ENCODE measurements at places on chromosomes 13 and 19. TPM values are rescaled to one million over a fixed set of nuclear protein-coding genes. Genes with fewer than 3 reads are reported as not detected.

ZNF491 gene
- polyA plus RNA-seq = 2.3 TPM

LRRC4B gene
- polyA plus RNA-seq = 0.80 TPM

ODAD3 gene
- 0.99 TPM for polyA plus RNA-seq

NDUFA3 gene
- 1,121 TPM for polyA plus RNA-seq

PALM gene
- 0.99 TPM for polyA plus RNA-seq

SYT3 gene
- 1.3 TPM for polyA plus RNA-seq

MAP2K7 gene
- polyA plus RNA-seq = 0.34 TPM

SCGB2B2 gene
- polyA plus RNA-seq = not detected

KLHL1 gene
- polyA plus RNA-seq = 191 TPM

ZNF442 gene
- polyA plus RNA-seq = 1.5 TPM

TEX29 gene
- not detected for polyA plus RNA-seq

S1PR2 gene
- polyA plus RNA-seq = not detected

FPR2 gene
- not detected for polyA plus RNA-seq

LCP1 gene
- 11.8 TPM for polyA plus RNA-seq

VSTM1 gene
- not detected for polyA plus RNA-seq

WASF3 gene
- polyA plus RNA-seq = 126 TPM

FFAR2 gene
- not detected for polyA plus RNA-seq

TTC9B gene
- polyA plus RNA-seq = 14.9 TPM

ARHGAP33 gene
- 0.40 TPM for polyA plus RNA-seq

ERICH6B gene
- not detected for polyA plus RNA-seq

SIGLECL1 gene
- not detected for polyA plus RNA-seq

TUBB4A gene
- 83.7 TPM for polyA plus RNA-seq

ZNF317 gene
- 44.6 TPM for polyA plus RNA-seq

NTF4 gene
- not detected for polyA plus RNA-seq

SLC25A41 gene
- polyA plus RNA-seq = not detected

PSG1 gene
- polyA plus RNA-seq = 0.67 TPM

PCDH8 gene
- not detected for polyA plus RNA-seq

NEK5 gene
- polyA plus RNA-seq = 1.3 TPM

PEX11G gene
- polyA plus RNA-seq = not detected

C19orf53 gene
- polyA plus RNA-seq = 364 TPM

FPR1 gene
- not detected for polyA plus RNA-seq

KLK2 gene
- not detected for polyA plus RNA-seq

COX7A1 gene
- 665 TPM for polyA plus RNA-seq

TPRX2 gene
- polyA plus RNA-seq = not detected

MIER2 gene
- 0.18 TPM for polyA plus RNA-seq

CCDC8 gene
- polyA plus RNA-seq = not detected

SHANK1 gene
- 0.11 TPM for polyA plus RNA-seq

GRIN3B gene
- polyA plus RNA-seq = not detected
